ENCODE measurements at places on chromosomes 11 and 22.

- no peak for DNase-seq
Observed at GRCh38 chr22:49483946-49484345, 343.7 kb downstream of the BRD1 start.

DNA sequence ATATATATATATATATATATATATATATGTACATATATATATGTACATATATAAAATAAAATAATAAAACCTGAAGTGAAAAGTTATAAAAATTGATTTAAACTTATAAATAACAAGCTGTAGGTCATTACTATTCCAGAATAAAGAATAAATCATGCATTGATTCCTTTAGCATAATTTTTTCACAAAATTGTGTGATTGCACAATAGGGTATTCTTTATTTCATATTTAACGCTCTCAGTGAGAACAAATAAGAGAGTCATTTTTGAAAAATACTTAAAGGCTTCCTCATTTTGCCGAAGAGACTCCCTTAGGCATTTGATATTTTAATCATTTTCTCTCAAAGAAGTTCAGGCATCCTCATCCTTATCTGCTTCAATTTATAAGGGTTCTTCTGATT lies 41.3 kb upstream of the API5 start:
- no peak for DNase-seq

GRCh38 chr11:78147807-78148206 lies 8.4 kb upstream of the ALG8 start:
- DNase-seq = no peak

DNA sequence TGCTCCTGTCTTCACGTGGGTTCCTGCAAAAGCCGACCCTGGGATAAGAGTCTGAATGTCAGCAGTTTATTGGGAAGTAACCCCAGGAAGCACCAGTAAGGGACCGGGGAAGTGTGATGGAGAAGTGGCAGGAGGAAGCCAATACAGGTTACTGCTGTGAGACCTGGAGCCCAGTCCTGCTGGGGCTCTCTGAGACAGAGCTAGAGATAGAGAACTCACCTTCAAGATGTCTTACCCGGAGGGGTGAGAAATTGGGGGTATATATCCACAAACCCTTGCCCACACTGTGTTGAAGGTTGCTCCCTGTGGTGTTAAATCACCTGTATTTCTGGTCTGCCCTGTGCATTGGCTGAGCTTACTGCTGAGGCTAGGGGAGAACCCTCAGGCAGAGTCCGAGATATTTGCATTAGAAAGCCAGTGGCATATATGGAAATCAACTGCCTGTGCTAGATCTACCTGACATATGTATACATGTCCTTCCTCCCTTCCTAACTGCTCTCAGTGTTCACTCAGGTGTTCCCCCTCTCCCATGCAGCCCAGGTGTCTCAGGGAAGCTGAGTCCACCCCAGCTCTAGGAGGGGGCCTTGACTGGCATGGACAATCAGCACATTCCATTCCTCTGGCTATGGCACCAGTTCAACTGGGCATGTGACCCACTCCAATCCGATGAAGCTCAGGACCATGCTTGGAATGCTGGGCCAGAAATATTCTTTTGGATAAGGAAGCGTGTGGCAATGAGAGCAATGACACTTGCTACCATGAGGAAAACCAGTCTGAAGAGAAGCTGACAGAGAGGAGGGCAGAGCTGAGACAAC lies 6.8 kb upstream of the MICAL2 start:
- DNase-seq = no peak

DNA sequence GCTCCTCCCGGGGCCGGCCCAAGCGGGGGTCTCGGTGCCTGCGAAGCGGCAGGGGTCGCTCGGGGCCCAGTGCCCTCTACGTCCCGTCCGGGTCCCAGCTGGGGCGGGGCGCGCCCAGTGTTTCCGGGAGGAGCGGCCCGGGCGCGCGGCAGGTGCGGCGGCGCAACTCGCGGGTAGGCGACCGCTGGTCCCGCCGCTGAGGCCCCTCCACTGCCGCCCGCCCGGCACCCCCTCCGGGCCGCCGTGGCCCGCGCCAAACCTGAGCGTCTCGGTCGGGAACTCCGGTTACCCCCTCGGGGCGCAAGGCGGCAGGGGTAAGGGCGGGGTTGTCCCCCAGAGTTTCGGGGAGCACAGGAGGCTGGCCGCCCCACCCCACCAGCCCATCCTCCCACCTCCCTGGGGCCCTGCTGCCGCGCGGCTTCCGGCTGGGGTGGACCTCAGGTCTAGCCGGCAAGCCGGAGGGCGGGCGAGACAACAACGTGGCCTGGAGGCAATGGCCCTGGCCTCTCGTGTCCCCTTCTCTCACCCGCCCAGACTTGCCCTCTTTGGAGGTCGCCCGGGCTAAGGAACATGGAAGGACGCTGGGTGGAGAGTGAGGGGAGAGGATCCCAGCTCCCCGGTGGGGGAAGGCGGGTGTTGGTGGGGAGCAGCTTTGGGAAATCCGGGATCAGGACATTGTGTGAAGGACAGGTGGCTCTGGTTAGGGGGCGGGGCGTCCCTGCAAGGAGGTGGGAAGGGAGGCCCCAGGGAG lies 398 bp upstream of the CRACR2B start:
- no peak for DNase-seq

GRCh38 chr22:44097263-44098020 lies 73.3 kb downstream of the PARVB start:
- DNase-seq = no peak

GRCh38 chr11:7143908-7144307 lies 55.1 kb downstream of the RBMXL2 start:
- DNase-seq = no peak

DNA sequence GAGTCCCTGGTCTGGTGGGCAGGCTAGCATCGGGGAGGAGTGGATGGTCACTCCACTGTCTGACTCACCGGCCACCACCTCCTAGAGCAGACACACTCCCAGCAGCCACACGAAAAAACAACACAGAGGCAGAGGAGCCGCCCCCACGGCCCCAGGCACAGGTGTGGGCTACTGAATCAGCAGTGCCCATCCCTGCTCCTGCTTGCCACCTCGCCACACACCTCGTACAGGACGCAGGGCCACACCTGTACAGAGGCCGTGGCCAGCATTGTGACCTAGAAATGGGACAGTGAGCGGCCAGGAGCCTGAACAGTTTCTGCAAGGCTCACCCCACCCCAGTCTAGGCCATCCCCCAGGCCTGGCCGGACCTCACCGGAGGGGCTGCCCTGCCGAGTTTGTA lies 14.0 kb downstream of the TRIM29 start:
- no peak for DNase-seq

DNA sequence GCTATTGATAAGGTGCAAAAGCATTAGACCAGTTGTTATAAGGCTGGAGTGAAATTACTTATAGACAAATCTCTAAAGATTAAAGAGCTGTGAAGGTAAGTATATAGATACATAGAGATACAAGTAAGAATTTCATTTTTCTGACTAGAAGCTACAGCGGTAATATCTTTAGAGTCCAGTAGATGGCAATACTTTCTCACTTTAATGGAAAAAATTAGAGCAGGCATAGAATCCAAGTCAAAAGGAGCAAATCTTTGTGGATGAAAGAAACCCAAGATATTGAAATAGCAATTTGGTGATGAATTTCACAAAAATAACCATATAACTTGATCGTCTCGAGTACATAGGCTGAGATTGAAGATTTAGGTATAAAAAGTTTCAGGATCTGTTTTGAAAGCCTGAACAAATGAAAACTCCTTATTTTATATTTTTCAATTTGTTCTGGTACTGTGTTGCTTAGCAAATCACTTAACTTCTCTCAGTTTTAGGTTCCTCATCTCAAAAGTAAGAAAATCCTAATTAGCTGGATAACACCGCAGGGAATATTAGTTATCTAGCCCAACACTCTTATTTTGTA lies 81.9 kb downstream of the UVRAG start:
- DNase-seq = no peak

DNA sequence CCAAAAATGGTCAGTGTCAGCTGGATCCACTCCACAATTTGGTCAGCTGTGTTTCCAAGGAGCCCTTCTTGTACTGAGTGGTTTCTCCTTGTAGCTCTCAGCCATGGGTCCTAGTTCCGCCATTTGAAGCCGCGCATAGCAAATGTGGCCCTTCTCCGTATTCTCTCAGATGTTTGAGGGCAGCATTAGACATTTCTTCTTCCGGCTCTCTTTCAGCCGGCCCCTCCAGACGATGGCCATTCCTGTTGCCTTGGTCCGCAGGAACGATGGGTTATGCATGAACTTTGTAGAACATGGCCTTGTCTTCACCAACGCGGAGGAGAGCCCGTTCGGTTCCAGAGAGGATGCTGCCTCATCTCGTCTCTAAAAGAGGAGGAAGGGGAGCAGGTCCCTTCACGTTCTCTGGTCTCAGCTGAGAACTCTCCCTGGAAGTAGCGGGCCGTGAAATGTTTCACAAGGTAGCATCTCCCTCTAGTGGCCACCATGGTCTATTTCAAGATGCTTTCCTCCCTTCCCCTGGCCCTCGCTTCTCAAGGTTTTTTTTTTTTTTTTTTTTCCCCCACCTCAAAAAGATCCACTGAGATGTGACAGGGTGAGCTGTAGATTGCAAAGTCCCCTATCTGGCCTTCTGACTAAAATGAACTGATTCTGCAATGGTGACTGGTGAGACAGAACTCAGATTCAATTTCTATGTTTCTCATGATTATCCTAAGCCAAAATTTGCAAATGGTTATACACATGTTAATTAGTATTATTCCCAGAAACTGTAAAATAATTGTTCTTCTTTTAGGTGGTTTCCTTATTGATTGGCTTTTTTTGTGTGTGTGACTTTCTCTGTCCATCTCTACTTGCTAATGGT lies 19.8 kb upstream of the PLET1 start:
- DNase-seq = peak; percentile 81

DNA sequence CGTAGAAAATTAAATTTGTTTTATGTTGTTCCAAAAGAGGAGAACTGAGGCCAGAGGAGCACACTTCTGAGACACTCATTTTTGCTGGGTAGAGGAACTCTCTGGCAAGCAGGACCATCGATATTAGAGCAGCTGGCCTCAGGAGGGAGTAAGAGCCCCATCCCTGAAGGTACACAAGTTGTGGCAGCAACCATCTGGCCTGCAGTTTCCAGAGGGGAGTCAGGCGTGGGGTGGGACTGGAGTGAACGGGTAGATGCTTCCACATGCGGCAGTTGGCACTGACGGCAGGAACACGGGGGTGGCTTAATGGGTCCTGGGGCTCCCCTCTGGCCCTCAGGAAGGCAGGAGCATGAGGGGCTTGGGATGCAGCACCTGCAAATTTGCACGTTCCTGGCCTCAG lies 13.2 kb upstream of the SSTR3 start:
- DNase-seq = no peak

DNA sequence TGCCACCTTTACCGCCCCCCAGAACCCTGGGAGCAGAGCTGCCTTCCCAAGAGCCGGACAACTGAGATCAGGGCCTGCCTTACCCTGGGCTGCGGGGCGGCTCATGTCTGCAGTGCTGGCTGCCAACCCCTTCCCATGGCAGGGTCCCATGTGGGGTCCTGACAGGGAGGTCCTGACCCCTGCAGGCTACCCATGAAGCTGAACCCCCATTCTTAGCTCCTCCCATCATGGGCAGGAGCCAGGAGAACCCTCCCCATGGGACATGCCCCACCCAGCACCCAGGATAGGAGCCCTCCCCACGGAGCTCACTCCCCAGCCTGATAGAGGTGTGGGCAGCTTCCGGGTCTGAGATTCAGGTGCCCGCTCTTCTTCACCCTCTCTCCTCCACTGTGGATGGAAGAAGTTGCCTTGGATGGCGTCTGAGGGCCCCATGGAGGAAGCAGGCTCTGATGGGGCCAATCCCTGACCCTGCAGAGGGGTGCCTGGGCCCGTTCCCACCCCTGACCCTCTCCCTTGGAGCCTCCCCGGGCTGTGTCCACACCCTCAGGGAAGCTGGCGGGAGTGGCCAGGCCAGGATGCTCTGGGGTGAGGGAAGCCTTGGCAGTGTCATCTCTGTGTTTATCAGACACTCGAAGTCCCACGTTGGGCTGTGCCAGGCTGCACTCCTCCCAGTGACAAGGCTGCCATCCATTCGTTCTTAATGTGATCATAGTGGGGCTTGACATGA lies 1508.2 kb downstream of the BRD1 start:
- no peak for DNase-seq

GRCh38 chr11:68677432-68677831 lies 6.9 kb upstream of the GAL start:
- no peak for DNase-seq

GRCh38 chr11:68523743-68524142 lies 63.2 kb downstream of the PPP6R3 start:
- DNase-seq = no peak

GRCh38 chr11:10943968-10944367 lies 86.1 kb upstream of the ZBED5 start:
- no peak for DNase-seq

DNA sequence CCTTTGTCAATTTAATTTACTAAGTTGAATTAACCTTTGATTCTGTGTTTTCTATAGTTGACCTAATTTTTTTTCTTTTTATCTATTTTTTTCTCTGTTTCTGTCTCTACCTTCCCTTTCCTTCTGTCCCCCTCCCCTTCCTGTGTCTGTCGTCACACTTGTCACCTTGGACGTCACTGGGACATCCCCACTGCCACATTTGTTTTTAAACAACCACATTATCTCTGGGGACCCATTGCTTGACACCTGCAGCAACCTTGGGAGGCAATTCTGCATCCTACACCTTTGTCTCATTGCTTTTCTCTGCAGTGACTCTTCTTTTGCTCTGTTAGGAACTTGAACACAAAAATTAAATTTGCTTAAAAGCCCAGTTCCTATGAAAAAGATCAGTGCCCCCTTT lies 51.8 kb upstream of the TTC12 start:
- DNase-seq = no peak

DNA sequence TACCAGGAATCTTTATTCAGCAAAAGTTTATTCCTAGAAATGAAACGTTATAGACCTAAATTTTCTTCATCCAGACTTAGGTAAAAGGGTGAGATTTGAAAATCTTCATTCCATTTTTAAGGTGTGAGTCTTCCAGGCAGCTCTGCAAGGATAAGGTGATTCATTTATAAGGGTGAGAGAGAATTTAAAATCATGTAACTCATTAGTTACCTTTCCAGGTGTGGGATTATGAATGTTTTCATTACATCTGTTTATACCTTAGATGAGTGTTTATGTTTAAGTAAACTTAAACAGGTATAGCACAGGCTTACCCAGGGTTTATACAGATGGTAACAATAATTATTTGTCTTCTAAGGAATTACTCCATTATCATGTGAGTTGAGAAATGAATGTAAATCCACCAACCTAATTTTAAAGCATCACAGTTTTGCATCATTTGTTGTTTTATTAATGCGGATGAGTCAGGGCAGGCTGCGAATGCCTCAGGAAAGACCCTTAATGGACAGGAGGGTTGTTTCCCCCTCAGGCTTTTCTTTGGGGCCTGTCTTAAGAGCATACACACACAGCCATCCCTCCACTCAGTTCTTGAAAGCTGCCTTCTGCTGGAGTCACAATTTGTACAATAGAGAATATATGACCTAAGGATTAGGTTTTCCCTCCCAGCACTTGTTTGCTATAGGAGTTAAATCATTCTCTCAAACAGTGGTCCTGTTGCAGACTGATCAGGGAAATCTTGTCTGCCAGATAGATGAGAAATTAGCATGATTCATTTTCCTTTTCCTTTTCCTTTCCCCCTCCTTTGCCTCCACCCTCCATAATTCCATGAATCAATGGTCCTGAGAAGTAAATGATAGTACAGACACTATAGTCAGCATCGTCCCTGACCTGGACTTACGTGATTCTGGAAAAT lies 3.0 kb downstream of the PRSS23 start:
- no peak for DNase-seq

Measured in ureter (tissue), 1 donor.